ENCODE measurements at places on chromosomes 6 and 20. TPM values are rescaled to one million over a fixed set of nuclear protein-coding genes. Genes with fewer than 3 reads are reported as not detected.

LINC00237 gene
- total RNA-seq, result not detected

SLC22A2 gene
- not detected for total RNA-seq

SRSF12 gene
- 0.33 TPM for total RNA-seq

LRRC73 gene
- total RNA-seq, result not detected

HRH3 gene
- total RNA-seq, result not detected

RNF144B gene
- 47.0 TPM for total RNA-seq

DEFB124 gene
- not detected for total RNA-seq

FIG4 gene
- total RNA-seq, result 9.3 TPM

MLN gene
- not detected for total RNA-seq

SLC17A3 gene
- total RNA-seq, result not detected

RNF182 gene
- not detected for total RNA-seq

REV3L gene
- total RNA-seq, result 79.1 TPM

RUNX2 gene
- 0.92 TPM for total RNA-seq

VGLL2 gene
- 27.5 TPM for total RNA-seq

RIPOR3 gene
- total RNA-seq, result 6.7 TPM

GJA1 gene
- total RNA-seq, result 9.6 TPM

DYNLRB1 gene
- total RNA-seq, result 142 TPM

GDAP1L1 gene
- not detected for total RNA-seq

LST1 gene
- total RNA-seq, result 1.6 TPM

R3HDML gene
- total RNA-seq, result not detected

PRDM13 gene
- total RNA-seq, result not detected

PDYN gene
- not detected for total RNA-seq

KIF13A gene
- total RNA-seq, result 72.9 TPM

ATP6V1G2 gene
- 0.46 TPM for total RNA-seq

LBP gene
- 17.9 TPM for total RNA-seq

CD109 gene
- total RNA-seq, result 3.1 TPM

MMS22L gene
- total RNA-seq, result 0.22 TPM

MYBL2 gene
- not detected for total RNA-seq

PSORS1C1 gene
- not detected for total RNA-seq

SLC9A8 gene
- total RNA-seq, result 15.6 TPM

SLC13A3 gene
- 2.8 TPM for total RNA-seq

CST2 gene
- total RNA-seq, result not detected

BPIFB4 gene
- not detected for total RNA-seq

TNFRSF21 gene
- total RNA-seq, result 3.9 TPM

FAM162B gene
- 3.4 TPM for total RNA-seq

CST5 gene
- total RNA-seq, result not detected

CLPSL2 gene
- total RNA-seq, result not detected

CHD6 gene
- 21.9 TPM for total RNA-seq

OPN5 gene
- not detected for total RNA-seq

GLP1R gene
- total RNA-seq, result not detected

GMEB2 gene
- 6.3 TPM for total RNA-seq

RBL1 gene
- 13.0 TPM for total RNA-seq

BTNL2 gene
- not detected for total RNA-seq

BMP7 gene
- not detected for total RNA-seq

RPS6KA2 gene
- total RNA-seq, result 35.7 TPM
